Hair follicular keratinocyte (primary cell): ENCODE measurements at places on chromosomes 2 and 18. TPM values are rescaled to one million over a fixed set of nuclear protein-coding genes. Genes with fewer than 3 reads are reported as not detected.

Gene ELOA2
- not detected in 2 replicates for total RNA-seq

Gene FER1L5
- 0.34 TPM in 1 of 2 replicates, not detected in the other for total RNA-seq

Gene MC4R
- total RNA-seq, result not detected in 2 replicates

Gene ANKRD30BL
- total RNA-seq, result not detected in 2 replicates

Gene LCT
- 0.04 and 0.08 TPM in 2 replicates for total RNA-seq

Gene RND3
- 38.7 and 48.9 TPM in 2 replicates for total RNA-seq

Gene ZNF516
- 19.4 and 24.2 TPM in 2 replicates for total RNA-seq

Gene CAPN14
- 0.30 and 0.47 TPM in 2 replicates for total RNA-seq

Gene LDLRAD4
- total RNA-seq, result not detected in 2 replicates

Gene ASTL
- not detected in 2 replicates for total RNA-seq

Gene CFAP65
- total RNA-seq, result not detected in 2 replicates

Gene MC5R
- total RNA-seq, result not detected in 2 replicates

Gene COMMD1
- 45.6 and 47.8 TPM in 2 replicates for total RNA-seq

Gene LYG2
- not detected in 2 replicates for total RNA-seq

Gene UGT1A10
- total RNA-seq, result not detected in 2 replicates

Gene SP110
- total RNA-seq, result 5.4 and 8.9 TPM in 2 replicates

Gene ADAM23
- total RNA-seq, result 0.72 and 5.1 TPM in 2 replicates

Gene NAT8
- not detected in 2 replicates for total RNA-seq

Gene TNFAIP6
- 0.46 TPM in 1 of 2 replicates, not detected in the other for total RNA-seq

Gene WNT6
- total RNA-seq, result 0.16 TPM in 1 of 2 replicates, not detected in the other

Gene MBD2
- 45.1 and 55.5 TPM in 2 replicates for total RNA-seq

Gene CSRNP3
- total RNA-seq, result 0.80 and 5.9 TPM in 2 replicates

Gene PLEK
- total RNA-seq, result not detected in 2 replicates

Gene MC2R
- not detected in 2 replicates for total RNA-seq

Gene CRACDL
- total RNA-seq, result 0.23 and 0.80 TPM in 2 replicates

Gene LOXHD1
- not detected in 2 replicates for total RNA-seq

Gene CCDC195
- not detected in 2 replicates for total RNA-seq

Gene TMEM163
- not detected in 2 replicates for total RNA-seq

Gene KCTD1
- 40.5 and 43.2 TPM in 2 replicates for total RNA-seq

Gene SOX11
- total RNA-seq, result 0.08 TPM in 1 of 2 replicates, not detected in the other

Gene HOXD12
- not detected in 2 replicates for total RNA-seq

Gene SERPINB11
- not detected in 2 replicates for total RNA-seq

Gene UGT1A6
- 0.38 and 0.78 TPM in 2 replicates for total RNA-seq

Gene NEB
- under 0.01 TPM in 1 of 2 replicates, not detected in the other for total RNA-seq

Gene ANXA4
- 51.6 and 54.0 TPM in 2 replicates for total RNA-seq

Gene CARF
- total RNA-seq, result 1.1 and 8.1 TPM in 2 replicates

Gene SETBP1
- 1.9 and 4.7 TPM in 2 replicates for total RNA-seq

Gene TWIST2
- 13.0 and 23.1 TPM in 2 replicates for total RNA-seq

Gene TUBB8B
- total RNA-seq, result 0.55 TPM in 1 of 2 replicates, not detected in the other

Gene PRSS56
- not detected in 2 replicates for total RNA-seq

Gene AGBL5
- total RNA-seq, result 21.5 and 27.2 TPM in 2 replicates

Gene GCG
- total RNA-seq, result not detected in 2 replicates

Gene C2orf78
- total RNA-seq, result not detected in 2 replicates

Gene IL36B
- not detected in 2 replicates for total RNA-seq

Gene ITPRIPL1
- 0.55 and 1.0 TPM in 2 replicates for total RNA-seq

Gene DNMT3A
- 4.8 and 11.8 TPM in 2 replicates for total RNA-seq

Gene TSHZ1
- 4.6 and 6.2 TPM in 2 replicates for total RNA-seq
